ENCODE measurements at places on chromosomes 7 and 10.

DNA sequence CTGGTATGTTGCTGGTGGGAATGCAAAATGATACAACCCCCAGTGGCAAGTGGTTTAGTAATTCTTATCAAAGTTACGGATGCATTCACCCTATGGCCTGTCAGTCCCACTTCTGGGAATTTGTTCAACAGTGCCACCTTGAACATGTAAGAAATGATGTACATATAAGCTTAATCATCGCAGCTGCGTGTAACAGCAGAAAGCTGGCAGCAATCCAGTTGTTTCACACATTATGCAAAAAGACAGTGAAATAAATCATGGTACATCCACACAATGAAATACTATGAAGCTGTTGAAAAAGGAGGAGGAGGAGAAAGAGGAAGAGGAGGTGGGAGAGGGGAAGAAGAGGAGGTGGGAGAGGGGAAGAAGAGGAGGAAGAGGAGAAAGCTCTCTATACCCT, 76.2 kb upstream of the MYL10 start:
- DNase-seq: no peak

DNA sequence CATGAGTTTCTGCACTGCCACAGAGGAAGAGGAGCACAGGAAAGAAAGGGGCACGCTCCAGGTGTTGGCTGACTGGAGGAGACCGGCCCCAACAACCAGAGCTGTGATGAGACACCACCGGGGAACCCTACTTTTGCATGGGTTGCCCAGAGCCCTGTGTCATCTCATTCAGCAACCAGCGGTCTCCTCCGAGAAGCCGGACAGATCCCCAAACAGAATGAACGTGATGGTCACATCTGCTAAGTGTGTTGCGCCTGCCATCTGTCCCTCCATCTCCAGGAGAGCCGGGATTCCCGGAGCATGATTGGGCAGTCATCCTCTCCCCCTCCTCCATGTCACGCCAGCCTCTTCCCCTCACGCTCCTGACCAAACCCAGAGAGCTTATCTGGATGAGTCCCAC, 22.9 kb downstream of the PARP12 start:
- no peak for DNase-seq

DNA sequence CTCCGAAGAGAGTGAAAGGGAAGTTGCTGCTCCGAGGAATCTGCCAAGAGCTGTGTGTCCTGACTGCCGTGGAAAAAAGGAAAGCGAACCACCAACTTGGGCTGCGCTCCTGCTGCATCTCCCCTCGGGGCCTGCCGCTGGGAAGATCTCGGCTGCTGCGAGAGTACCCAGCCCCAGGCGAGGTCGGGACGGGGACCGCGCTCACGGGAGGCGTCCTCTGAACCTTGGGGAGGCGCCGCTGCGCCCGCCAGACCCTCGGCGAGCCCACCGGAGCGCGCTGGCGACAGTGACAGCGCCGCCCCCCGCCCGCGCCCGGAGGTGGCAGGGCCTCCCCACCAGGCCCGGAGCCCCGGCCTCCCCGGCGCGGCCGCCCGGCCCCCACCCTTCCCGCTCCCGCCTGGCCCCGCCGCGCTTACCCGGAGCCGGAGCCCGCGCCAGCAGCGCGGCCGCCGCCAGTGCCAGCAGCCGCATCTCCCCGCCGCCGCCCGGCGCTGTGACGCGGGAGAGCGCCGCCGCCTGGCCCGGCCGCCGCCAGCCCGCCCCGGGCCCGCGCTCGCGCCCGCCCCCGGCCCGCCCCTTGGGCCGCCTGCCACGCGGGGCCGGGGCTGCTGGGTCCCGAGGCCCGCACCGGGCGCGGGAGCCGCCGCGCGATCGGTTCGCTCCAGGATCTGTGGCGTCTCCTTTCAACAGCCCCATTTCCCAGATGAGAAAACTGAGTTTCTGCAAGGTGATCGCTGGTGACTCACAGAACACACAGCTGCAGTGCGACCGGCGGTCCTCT, at the start of gene VSTM4:
Gene VSTM4 (minus strand): TSS at position 508 of the 781 bp plus-strand sequence. CDS start 37 bp downstream, at position 471.
- DNase-seq: no peak

DNA sequence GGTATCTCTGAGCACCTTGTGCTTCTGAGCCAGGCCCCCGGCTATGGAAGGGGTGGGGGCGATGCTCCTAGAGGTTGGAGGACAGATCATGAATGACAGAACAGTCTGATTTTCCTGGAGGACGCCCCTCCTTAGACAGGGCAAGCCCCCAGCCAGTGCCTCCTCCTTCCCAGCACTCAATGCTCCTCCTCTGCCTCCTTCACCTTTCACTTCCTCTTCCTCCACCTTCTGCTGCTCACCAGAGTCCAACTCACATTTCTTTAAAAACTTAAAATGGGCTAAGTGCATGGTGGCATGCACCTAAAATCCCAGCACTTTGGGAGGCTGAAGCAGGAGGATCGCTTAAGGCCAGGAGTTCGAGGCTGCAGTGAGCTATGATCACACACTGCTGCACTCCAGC, 71.1 kb upstream of the CUX1 start:
- DNase-seq: no peak

DNA sequence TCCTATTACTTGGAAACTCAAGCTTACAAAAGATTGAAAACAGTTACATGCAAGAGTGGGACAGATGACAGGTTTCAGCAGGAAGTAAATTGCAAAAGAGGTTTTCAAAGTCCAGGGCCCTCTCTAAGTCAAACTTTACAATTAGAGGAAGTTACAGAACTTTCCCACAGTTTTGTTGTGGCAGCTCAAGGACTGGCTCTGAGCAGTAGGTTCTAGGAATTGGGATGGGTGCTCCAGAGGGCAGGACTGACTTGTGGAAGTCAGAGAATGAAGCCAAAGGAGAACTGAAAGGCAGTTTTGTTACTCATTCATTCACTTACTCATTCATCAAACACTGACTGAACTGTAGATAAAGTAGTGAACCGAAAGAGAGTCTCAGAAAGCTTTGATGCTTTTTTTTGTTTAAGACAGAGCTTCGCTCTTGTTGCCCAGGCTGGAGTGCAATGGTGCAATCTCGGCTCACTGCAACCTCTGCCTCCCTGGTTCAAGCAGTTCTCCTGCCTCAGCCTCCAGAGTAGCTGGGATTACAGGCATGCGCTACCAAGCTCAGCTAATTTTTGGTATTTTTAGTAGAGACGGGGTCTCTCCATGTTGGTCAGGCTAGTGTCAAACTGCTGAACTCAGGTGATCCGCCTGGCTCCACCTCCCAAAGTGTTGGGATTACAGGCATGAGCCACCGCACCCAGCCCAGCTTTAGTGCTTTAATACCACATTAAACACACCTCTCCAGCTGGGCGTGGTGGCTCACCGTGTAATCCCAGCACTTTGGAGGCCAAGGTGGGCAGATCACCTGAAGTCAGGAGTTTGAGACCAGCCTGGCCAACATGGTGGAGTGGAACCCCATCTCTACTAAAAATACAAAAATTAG, 66.8 kb upstream of the CCNJ start:
- no peak for DNase-seq

DNA sequence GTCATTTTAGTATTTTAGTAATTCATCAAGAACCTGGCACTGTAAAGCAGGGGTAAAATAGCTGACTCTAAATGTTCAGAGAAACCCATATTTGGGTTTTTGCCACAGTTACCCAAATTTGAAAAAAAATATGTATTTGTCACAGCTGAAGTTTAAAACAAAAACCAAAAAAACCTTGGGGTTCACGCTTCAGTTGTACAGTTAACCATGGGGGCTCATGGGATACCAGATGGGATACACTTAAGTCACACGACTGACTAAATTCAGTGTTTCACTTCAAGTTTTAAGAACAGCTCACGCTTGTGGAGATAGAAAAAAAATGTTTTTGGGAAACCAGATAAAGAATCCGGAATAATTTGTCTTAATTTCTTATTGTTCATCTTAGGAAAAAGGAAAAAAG, 2.1 kb downstream of the ARL3 start:
- no peak for DNase-seq

DNA sequence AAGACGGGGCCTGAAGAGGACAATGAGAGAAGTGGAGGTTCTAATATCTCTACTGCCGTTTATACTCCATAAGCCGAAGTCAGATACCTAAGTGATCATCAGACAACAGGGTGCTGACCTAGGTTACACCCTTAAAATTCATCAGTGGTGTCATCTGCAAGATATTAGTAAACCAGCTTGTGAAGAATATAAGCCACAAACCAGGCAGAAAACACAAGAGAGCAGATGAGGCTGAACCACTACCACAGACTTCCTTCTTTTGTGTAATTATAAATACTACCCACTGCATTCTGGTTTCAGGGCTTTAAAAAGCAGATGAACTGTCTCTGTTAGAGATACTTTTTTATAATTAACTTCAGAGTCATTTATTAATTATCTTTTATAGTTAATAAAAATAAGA, 69.0 kb upstream of the LRRC17 start:
- DNase-seq: no peak

DNA sequence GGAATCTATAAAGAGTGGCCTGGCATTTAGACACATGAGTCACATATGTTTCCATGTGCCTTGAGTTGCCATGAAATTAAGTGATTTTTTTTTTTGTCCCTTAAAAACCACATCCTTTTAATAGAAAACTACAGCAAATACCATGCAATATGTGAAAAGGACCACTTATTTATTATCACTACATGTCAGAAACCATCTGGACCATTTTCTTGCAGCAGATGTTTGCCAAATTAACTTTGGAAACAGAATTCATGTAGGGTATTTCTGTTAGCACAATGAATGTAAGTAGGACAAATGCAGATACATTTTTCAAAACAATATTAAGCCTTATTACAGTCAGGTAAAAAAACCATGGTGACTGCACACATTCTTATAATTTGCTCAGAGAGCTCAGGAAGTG, 230.6 kb downstream of the REEP3 start:
- no peak for DNase-seq

DNA sequence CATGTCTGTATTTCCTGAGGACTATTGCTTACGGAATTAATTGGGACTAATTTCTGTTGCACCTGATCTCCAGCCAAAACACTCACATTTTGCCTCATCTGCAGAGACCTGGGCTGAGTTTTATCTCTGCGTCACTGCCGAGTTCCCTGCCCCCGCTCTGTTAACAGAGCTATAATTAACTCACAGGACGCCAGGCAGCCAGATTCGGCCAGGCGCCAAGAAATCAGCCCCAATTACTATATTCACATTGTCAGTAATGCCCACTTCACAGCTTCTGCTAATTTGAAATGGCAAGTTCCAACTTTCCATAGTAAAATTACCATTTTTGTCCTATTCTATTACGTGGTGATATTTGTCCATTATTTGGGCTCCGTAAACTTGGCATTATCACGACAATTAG, 130.5 kb downstream of the CUX1 start:
- no peak for DNase-seq

- DNase-seq: no peak
Measured at GRCh38 chr7:24783698-24784097, 26.4 kb upstream of the GSDME start.

- DNase-seq: no peak
Measured at GRCh38 chr7:34825221-34825620, 167.2 kb downstream of the NPSR1 start.

DNA sequence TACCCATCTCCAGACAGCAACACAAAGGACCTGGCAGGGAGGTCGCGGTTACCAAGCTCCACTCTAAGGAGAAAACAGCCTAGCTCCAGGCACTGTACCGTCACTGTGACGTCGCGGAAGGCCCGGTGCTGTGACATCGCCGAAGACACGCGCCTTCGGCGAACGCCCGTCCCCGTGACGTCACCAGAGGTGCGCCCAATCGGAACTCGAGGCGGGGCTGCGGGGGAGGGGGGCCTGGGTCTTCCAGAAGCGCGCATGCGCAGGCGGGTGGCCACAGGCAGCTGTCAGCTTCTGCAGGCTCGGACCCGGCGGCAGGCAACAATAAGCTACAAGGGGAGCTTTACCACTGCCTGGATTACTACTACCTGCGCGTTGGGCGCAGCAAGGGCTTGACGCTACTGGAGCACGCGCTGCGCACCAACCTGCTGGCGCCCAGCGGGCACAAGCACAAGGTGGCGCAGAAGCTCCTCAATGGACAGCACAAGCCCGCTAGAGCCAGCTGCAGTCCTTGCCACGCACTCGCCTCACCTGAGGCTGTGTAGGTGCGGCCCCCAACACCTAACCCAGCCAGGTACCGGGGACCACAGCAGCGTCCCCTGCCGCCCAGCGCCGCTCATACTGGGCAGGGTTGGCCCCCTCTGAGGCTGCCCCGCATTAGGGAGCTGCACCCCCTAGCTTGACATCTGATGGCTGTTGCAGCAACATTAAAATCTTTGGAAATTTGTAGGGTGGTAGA, 208.4 kb downstream of the TPST1 start:
- peak; percentile 66 for DNase-seq

DNA sequence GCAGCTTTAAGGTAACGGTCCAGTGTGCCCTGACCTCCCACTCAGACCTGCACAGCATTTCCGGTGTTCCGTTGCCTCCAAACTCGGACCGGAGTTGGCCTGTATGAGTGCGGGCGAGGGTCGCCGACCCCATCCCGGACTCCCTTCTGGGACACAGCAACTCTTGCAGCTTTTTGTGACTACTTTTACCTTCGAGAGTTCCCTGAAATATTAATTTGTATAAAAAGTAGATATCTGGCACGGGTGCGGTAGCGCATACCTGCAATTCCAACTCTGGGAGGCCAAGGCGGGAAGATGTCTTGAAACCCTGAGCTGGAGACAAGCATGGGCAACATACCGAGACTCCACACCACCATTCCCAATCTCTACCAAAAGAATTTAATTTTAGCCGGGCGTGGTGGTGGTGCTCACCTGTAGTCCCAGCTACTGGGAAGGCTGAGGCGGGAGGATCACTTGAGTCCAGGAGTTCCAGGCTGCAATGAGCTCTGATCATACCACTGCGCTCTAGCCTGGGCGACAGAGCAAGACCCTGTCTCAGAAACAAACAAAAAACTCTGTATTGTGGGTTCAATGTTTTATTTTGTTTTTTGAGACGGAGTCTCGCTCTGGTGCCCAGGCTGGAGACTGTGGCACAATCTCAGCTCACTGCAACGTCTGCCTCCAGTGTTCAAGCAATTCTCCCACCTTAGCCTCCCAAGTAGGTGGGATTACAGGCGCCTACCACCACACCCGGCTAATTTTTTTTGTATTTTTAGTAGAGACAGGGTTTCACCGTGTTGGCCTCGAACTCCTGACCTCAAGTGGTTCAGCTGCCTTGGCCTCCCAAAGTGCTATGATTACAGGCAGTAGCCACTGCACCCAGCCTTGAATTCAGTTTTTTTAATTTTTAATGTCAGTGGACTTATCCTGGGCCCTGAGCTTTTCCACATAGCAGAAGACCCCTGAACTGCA, 1.1 kb upstream of the PPP1R35 start:
- no peak for DNase-seq

DNA sequence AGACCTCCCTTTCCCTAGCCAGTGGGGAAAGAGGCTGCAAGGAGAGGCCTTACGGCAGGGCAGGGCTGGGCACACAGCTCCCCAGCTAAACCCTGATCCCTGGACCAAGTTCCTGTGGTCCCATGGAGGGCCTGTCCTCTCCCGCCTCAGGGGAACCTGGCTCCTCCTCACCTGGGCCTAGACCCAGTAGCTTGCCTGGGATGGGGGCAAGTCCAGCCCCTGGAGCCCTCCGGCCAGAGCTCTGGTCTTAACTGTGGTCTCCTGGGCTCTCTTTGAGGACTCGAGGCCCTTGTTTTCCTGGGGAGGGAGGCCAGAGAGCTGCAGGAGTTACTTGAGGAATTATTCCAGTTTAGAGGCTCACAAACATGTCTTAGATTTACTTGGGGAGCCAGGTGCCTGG, 1.5 kb downstream of the ZP3 start:
- no peak for DNase-seq

- DNase-seq: no peak
Measured at GRCh38 chr10:77417359-77417758, 220.2 kb downstream of the KCNMA1 start.

- DNase-seq: no peak
Measured at GRCh38 chr7:8378349-8379019, 54.9 kb upstream of the NXPH1 start.

GRCh38 chr10:42428534-42428933, 209.8 kb downstream of the ZNF33B start:
- DNase-seq: no peak

Data from activated naive CD8-positive, alpha-beta T cell treated with anti-CD3 and anti-CD28 coated beads, Interleukin-2, amount 50 U/mL, for 16 hours (primary cell).